ENCODE measurements at places on chromosomes 6 and 20.
A peak's percentile ranks its signal among the peaks of the same experiment; 100 is the strongest.

DNA sequence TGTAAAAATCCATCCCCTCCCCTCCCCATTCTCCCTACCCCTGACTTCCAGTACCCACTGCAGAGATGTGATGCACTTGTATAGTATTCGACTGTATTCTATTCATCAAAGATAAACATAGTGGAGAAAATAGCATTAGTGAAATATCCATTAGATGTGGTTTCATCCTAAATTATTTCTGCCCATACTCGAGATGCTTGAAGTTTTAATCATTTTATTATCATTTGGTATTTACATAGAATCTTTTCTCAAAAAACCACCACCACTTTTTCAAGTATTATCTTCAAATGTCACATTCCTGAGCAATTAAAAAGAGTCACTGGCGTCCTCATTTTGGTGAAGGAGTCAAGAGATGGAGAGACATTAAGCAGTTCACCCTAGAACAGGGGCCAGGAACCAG is 181.9 kb downstream of the HAO1 start:
- DNase-seq: no peak

GRCh38 chr6:21826023-21826422 is 232.5 kb downstream of the SOX4 start:
- DNase-seq: no peak

DNA sequence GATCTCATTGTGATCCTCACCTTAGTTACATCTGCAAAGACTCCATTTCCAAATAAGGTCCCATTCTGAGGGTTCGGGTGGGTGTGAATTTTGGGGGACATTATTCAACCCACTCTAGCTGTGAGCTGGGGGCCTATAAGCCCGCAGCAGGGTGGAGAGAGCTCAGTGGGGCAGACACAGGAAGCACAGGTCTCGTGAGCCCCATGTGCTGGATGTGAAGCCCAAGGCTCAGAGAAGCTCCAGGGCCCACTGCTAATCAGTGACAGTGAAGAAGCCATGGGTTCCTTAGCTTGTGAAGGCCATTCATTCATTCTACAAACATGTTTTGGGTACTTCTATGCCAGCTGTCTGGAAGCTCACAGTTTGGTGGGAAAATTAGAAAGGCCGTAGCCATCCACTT is 47.5 kb downstream of the CHMP4B start:
- no peak for DNase-seq

- DNase-seq: no peak
Observed at GRCh38 chr20:38197619-38198018, 32.5 kb upstream of the TGM2 start.

GRCh38 chr6:71886184-71887005 is at the start of gene RIMS1:
Gene RIMS1, plus strand, starts transcription at chr6:71886550. Its CDS starts 474 bp downstream, at chr6:71887024.
- peak; percentile 28 for DNase-seq

DNA sequence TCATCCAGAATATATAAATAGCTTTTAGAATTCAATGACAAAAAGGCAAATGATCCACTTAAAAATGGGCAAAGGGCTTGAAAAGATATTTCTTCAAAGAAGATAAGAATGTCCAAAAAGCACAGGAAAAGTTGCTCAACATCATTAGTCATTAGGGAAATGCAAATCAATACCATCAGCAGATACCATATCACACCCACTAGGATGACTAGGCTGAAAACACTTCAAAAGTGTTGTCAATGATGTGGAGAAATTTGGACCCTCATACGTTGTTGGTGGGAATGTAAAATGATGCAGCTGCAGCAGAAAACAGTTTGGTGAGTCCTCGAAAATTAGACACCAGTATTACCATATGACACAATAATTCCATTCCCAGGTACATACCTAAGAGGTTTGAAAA is 303.6 kb upstream of the SLC35B3 start:
- no peak for DNase-seq

- no peak for DNase-seq
Observed at GRCh38 chr6:13369591-13369990, 41.3 kb upstream of the TBC1D7 start.

DNA sequence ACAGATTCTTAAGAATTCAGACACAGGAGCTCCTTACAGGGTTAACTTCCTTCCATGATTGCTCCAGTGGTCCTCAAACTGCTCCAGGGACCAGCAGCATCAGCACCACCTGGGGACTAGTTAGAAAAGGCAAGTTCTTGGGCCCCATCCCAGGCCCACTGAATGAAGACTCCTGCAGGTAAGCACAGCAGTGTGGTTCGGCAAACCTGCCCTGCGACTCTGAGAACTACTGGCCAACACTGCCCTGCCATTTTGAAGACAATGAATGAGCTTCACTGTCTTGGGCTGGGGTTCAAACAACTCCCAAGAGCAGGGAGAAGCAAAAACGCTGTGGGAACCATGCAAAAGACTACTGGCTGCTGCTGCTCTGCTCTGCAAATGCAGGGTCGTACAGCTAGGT is 39.4 kb downstream of the SLC22A23 start:
- no peak for DNase-seq

DNA sequence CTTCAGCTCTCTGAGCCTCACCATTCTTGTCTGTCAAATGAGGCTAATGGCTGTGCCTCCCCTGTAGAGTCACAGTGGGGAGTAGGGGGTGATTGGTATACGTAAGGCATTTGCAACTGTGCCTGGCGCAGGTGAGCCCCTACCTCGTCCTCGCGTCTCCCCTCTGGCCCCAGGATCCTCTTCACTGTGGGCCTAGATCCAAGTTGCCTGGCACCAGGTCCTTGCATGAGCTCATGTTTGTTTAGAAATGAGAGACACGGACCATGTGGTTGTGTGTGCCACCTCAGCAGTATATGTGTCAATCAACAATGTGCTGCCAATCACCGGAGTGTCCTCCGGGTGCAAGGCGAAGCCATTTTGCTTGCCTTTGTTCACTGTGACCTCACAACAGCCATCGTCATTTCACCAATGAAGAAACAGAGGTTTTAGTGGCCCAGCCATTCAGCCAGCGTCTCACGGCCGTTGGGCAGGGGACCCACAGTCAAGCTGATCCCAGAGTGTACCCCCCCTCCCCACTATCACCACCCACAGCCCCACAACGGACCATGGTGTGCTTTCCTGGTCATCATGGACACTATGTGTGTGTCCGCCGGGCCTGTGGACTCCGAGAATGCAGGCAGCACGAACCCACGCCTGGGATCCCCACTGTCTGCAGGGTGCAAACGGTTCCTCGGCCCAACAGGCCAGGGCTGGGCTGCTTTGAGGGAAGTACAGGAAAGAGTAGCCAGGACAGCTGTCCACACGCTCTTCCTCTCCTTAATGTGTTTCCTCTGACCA is 35.9 kb upstream of the STX16 start:
- DNase-seq: no peak

GRCh38 chr6:44078827-44079671 is 48.2 kb downstream of the MRPL14 start:
- no peak for DNase-seq

- no peak for DNase-seq
Observed at GRCh38 chr20:12687476-12687875, 321.3 kb upstream of the SPTLC3 start.

GRCh38 chr6:166520905-166521834 is 65.3 kb downstream of the RAMACL start:
- no peak for DNase-seq

- DNase-seq: no peak
Observed at GRCh38 chr6:143677891-143678791, at the start of gene PHACTR2. Gene PHACTR2, plus strand, starts transcription at chr6:143677965. Its CDS starts 199 bp downstream, at chr6:143678164.

DNA sequence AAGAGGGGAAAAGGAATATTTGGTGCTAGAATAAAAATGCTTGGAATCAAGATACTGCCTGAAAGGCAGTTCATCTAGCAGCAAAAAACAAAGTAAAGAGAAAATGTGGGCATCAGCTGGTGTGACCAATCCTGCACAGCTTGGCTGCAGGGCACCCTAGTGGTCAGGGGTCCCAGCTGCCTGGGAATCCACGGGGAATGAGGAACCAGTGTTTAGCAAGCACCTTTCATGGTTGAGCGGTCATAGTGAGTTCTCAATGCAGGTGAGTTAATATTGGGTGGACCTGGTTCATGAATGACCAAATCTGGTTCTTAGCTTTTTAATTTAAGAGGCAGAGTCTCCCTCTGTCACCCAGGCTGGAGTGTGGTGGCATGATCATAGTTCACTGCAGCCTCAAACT is 53.3 kb downstream of the CAP2 start:
- DNase-seq: no peak

- no peak for DNase-seq
Observed at GRCh38 chr6:131765804-131766135, 42.0 kb upstream of the ENPP1 start.

- no peak for DNase-seq
Observed at GRCh38 chr20:15200147-15200565, 862.7 kb upstream of the FLRT3 start.

- DNase-seq: no peak
Observed at GRCh38 chr6:123802351-123802696, 1.3 kb upstream of the NKAIN2 start.

DNA sequence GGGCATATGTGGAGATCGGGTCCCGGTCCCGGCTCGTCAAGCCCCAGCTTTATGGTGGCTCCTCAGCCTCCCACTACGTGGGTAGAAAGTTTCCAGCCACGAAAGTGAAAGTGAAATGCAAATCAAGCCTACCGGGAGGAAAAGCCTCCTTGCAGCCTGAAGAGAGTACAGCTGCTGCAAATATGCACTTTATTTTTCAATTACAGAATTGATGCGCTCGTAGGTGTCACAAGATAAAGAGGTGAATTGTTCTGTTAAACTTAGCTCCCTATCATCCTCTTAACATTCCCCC is 373 bp upstream of the PCNA start:
- DNase-seq: no peak

- no peak for DNase-seq
Observed at GRCh38 chr20:19026901-19027644, 185.4 kb upstream of the SLC24A3 start.

GRCh38 chr6:32982084-32982701 is 13.8 kb downstream of the BRD2 start:
- peak; percentile 44 for DNase-seq

DNA sequence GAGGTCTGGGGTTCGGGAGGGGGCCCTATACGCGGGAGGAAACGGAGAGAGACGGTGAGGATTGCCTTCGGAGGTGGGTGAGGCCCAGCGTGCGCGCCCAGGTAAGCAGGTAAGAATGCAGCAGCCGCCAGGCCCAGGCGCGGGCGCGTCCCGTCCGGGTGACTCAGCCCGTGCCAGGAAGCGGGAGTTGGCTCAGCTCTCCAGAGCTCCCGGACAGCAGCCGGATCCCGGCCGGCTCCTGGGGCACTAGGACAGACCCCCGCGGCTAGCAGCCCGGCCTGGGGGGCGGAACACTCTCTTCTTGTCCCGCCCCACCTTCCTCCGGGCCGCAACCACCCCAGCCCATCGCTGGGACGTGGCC is 1.5 kb upstream of the MDFI start:
- DNase-seq: no peak

DNA sequence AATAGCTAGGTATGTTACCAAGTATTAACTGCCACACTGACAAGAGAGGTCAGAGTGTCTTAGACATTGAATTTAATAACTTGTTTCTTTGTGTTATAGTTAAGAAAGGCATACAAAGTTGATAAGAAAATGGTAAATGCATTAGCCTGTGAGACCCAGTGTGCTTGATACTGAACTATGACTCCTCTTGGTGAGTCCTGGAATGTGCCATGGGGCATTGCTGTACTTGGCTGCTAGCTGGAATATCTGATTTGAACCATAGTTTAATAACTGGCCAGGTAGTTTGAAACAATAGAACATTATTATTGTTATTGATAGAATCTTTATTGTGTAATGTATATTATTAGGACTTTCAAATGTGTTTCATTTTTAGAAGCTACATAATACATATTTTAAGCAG is 70.0 kb downstream of the ZFAND3 start:
- DNase-seq: no peak

GRCh38 chr6:17281497-17282481 is 628 bp downstream of the RBM24 start:
- DNase-seq: no peak

GRCh38 chr6:139595183-139595582 is 220.7 kb upstream of the CITED2 start:
- DNase-seq: no peak

DNA sequence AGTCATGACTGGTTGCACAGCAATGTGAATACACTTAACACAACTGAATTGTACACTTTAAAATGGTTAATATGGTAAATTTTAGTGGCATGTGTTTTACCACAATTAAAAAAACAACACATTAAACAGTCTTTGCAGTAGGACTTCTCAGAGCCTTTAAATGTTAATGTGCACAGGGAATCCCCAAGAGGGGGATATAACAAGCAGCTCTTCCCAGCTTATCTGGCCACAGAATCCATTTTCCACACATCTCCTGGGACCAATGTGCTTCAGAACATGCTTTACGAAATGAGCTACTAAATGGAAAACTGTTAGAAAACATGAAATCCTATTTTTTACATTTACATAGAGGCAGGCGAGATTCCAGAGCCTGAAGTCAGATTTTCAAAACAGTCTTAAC is 44.4 kb downstream of the FYN start:
- no peak for DNase-seq

Measured in NCI-H2081 (cell line).